ENCODE measurements at places on chromosomes 12 and 14.

DNA sequence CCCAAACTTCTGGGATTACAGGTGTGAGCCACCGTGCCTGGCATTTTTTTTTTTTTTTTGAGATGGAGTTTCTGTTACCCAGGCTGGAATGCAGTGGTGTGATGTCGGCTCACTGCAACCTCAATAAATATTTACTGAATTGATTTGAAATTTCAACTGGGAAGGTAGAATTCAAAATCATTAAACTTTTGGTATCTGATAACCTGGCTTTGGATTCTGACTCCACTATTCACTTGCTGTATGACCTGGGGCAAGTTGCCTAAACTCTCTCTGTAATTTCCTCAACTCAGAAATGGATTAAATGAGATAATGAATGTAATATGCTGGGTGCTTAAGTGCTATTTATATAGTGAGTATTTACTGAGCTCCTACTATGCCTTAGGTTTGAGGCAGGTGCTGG, 8.7 kb upstream of the METAP2 start:
- DNase-seq, result no peak

- DNase-seq, result no peak
Observed at GRCh38 chr14:51334566-51334965, 94.5 kb downstream of the TMX1 start.

DNA sequence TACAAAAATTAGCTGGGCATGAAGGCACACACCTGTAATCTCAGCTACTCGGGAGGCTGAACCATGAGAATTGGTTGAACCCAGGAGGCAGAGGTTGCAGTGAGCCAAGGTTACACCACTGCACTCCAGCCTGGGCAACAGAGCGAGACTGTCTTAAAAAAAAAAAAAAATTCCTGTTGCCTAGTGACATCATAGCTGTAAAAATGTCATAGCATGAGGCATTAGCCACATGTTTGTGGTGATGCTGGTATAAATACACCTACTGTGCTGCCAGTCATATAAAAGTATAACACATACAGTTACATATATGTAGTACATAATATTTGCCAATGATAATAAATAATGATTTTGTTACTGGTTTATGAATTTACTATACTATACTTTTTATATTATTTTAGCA, 22.2 kb downstream of the SLC41A2 start:
- no peak for DNase-seq

DNA sequence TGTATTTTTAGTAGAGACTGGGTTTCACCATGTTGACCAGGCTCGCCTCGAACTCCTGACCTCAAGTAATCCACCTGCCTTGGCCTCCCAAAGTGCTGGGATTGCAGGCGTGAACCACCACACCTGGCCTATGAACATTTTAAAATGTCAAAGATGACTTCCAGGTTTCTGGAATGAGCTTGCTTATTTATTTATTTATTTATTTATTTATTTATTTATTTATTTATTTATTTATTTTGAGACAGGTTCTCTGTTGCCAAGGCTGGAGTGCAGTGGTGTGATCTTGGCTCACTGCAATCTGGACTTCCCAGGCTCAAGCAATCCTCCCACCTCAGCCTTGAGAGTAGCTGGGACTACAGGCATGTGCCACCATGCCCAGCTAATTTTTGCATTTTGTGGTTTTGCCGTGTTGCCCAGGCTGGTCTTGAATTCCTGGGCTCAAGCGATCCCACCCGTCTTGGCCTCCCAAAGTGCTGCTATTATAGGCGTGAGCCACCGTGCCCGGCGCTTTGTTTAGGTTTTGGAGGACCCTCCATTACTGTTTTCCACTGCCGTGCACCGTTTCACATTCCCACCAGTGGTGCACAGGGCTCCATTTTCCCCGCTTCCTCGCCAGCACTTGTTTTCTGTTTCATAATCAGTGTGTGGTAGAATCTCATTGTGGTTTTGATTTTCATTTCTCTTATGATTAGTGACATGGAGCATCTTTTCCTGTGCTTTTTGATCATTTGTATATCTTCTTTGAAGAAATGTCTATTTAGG, 6.4 kb upstream of the CFAP251 start:
- DNase-seq, result no peak

DNA sequence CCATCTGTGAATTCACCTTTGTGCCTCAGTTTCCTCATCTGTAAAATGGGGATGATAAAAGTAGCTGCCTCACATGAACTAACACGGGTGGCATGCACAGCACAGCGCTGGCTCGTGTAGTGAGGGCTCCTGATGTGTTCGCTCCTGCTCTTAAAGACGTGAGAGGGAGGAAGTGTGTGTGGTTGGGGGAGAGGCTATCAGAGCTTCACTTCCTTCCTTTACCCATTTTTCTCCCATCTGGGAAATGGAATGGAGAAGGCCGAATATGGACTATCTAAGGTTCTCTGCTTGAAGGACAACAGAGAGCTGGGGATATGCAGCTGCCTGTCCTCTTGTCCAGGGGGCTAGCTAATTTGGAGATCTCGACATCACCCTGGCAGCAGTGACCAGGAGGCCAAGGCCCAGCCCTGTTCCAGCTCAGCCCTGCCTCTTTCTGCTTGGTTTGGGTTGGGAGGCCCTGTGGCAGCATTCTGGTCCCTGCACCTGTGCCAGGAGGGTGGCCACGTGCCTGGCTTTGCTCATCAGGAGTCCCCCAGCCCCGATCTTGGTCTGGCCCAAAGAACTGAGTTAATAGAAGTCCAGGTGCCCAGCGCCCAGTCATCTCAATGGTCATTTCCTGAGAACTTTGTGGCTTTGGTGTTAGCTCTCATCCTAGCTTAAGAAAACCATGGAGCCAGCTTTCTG, 44.5 kb upstream of the ESRRB start:
- DNase-seq, result no peak

DNA sequence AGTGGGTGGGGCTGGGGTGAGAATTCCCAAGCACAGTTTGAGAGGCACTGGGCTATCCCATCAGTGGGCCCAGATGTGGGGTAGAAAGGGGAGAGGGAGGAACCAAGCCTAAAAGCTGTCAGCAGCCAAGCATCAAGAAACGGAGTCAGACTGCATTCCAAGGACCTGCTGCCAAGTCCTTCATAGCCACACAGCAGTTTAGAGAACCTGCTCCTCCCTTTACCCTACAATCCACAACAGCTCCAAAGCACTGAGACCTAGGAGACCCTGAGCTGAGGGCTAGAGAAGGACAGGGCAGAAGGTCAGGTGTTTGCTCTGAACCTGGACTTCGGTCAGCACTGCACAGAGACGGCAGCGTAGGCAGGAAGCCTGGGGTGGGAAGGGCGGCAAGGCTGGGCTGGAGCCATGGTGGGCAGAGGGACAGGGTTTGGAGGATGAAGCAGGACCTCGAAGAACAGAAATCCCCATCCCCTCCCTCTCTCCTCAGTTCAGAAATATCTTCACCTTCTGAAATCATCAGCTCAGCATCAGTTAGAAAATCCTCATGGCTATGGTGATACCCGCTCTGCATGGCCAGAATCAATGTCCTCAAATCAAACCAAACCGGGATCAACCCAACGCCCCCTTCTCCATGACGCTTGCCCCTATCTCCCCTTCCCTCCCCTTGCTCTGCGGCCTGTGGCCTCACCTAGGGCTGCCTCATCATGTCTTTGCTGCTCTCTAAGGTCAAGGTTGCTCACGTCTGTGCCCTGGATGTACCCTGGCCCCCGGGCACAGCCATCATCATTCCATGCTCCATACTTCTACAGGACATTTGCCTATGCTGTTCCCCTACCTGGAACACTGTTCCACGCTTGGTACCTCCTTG, 12.9 kb upstream of the SERPINA4 start:
- DNase-seq, result no peak
